ENCODE measurements at places on chromosomes 11 and 22.

- no peak for DNase-seq
These were observed 445 bp upstream of the VWCE start for GRCh38 chr11:61295596-61295926.

GRCh38 chr11:108643974-108644373 is 20.9 kb upstream of the DDX10 start:
- DNase-seq, result no peak

DNA sequence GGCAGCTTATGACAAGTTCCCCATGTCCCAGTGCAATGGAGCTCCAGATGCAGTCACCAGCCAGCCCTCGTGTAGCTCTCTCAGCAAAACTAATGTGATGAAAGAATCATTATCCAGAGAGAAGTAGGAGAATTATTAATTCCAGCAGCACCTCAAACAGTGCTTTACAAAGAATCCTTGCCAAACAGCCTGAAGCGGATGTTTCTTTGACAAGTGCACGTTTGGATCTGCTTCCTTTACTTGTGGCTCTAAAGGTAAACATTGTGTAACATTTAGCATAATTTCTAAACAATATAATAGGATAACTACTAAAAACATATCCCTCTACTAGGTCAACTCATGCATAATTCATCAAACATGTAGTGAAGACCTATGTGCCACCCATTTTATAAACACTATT is 197.0 kb downstream of the FAM181B start:
- DNase-seq, result no peak

DNA sequence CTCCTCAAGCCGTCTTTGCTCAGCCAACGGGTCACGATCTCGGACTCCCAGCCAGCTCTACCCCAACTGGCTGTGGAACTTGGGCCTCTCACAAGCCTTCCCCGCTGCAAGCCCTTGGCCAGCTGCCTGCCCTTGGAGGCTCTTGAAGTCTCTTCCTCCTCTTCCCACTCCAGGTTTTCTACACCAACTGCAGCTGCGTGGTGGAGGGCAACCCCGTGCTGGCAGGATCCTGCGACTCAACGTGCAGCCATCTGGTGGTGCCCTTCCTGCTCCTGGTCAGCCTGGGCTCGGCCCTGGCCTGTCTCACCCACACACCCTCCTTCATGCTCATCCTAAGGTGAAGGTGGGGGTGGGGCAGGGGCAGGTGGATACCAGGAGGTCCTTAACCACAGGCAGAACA is 40.5 kb upstream of the TPBGL start:
- DNase-seq, result no peak

- no peak for DNase-seq
These were observed 5.4 kb downstream of the IZUMO1R start for GRCh38 chr11:94309757-94310156.

All from mesendoderm (in vitro differentiated cells).